ENCODE measurements at places on chromosomes 3 and 15. TPM values are rescaled to one million over a fixed set of nuclear protein-coding genes. Genes with fewer than 3 reads are reported as not detected.

The KLHL40 gene
- not detected for total RNA-seq

The RBPMS2 gene
- not detected for total RNA-seq

The GABRB3 gene
- total RNA-seq, result not detected

The CTDSPL gene
- total RNA-seq, result 3.5 TPM

The DMXL2 gene
- 3.8 TPM for total RNA-seq

The ALPK3 gene
- total RNA-seq, result 0.10 TPM

The WDR5B gene
- 4.3 TPM for total RNA-seq
